ENCODE measurements at places on chromosomes 6 and 20.

DNA sequence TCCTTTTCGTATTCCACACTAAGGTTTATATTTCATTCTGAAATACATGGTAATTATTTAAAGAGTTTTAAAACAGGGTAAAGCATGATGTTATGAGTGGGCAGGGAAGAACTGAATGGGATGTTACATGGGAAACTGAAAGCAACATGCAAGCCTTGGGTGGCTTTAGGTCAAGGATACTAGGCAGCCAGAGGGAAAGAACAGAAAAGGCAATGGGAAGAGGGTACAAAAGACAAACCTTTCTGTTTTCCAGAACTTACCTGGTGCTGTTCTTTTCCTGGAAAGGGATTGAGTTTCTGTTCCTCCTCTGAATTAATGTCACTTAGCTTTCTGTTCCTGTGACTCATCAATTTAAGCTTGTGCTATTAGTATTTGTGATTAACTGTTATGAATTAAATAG lies 71.2 kb upstream of the SMIM8 start:
- no peak for DNase-seq

DNA sequence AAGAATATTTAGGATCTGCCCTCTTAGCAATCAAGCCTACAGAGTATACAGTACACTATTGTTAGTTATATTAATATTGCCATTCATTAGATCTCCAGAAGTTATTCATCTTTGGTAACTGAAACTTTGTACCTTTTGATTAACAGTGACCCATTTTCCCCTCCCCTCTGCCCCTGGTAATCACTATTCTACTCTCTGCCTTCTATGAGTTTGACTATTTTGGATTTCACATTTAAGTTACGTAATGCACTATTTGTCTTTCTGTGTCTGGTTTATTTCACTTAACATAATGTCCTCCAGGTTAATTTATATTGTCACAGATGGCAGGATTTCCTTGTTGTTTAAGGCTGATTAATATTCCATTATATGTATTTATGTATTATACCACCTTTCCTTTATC lies 86.0 kb upstream of the TINAG start:
- no peak for DNase-seq

- no peak for DNase-seq
Observed at GRCh38 chr6:5510331-5511133, 249.2 kb downstream of the FARS2 start.

DNA sequence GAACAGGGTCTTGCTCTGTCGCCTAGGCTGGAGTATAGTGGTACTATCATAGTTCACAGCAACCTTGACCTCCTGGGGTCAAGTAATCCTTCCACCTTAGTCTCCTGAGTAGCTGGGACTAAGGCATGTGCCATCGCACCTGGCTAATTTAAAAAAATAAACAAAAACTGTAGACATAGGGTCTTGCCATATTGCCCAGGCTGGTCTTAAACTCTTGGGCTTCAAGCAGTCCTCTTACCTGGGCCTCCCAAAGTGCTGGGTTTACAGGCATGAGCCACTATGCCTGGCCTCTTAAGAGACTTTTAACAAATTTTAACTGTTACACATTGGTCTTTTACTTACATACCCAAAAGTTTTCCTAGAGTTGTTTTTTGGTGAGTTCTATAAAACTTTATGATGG lies 12.4 kb downstream of the CD2AP start:
- DNase-seq: no peak

GRCh38 chr6:119224095-119224701 lies 125.4 kb downstream of the MAN1A1 start:
- no peak for DNase-seq

GRCh38 chr20:58749979-58750378 lies 57.4 kb downstream of the NPEPL1 start:
- no peak for DNase-seq

DNA sequence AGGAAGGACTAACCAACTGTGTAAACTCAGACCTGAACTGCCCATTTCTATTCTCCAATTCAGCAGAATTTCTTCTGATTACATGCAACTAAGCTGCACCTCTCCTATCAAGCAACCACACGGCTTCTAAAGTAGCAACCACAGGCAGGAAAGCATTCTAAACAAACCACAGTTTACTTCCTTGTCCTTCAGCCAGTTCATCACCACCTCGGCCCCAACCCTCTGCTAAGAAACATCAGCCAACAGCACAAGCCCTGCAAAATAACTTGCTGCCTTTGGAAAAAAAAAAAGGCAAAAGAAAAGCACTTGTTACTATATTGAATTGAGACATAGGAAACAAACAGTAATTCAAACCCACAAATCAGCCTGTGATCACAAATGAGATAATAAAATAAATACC lies 140.3 kb downstream of the NFATC2 start:
- peak; percentile 65 for DNase-seq

GRCh38 chr6:22078802-22079545 lies 217.9 kb downstream of the PRL start:
- no peak for DNase-seq

DNA sequence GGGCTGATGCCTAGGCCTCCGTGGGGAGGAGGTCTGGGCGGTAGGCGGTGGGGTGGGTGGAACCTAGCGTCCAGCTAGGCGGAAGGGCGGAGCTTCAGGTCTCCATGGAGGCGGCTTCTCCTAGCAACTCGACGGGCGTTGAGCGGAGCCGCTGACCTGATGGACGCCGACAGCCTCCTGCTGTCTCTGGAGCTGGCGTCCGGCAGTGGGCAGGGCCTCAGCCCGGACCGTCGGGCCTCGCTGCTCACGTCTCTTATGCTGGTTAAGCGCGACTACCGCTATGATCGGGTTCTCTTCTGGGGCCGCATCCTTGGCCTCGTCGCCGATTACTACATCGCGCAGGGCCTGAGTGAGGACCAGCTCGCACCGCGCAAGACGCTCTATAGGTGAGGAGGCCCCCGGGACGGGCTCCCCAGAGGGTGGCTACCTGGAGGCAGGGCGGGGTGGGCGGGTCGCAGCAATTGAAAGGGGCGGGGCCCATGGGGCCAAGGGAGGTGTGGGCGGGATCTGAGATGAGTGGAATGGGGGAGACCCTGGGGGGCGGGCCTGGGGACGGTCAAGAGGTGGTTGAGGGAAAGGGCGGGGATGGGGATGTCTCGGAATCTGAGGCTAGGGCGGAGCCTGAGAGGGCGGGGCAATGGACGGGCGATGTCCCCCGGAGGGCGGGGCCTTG lies at the start of gene RSPH9:
RSPH9 (plus strand) TSS at position 97 of the 673 bp plus-strand sequence; CDS start at position 160, 63 bp downstream.
- DNase-seq: peak; percentile 68

- DNase-seq: no peak
Observed at GRCh38 chr6:90413396-90413795, 116.8 kb upstream of the BACH2 start.

DNA sequence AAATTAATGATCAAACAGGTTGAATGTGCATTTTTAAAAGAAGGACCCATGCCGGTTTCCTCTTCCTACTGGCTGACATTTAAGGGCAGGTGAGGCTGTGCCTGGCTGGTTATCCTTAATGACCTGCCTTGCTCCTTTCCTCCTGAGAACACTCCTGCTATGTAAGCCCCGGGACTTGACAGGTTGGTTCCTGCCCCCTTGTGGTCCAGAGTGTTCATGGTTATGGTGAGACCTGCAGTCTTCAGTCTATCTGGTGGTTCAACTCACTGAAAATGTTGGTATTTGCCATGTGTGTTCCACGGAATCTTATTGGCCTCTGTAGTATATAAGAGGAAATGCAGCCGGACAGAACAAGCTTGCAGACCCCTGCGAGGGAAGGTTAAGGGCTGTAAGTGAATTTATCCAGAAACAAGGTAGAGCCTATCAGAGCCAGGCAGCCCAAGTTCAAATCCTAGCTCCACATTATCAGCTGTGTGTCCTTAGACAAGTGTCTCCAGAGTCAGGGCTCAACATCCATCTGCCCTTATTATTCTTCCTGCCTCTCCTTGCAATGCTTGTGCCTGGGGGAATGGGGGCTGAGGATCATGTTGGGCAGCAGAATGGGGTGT lies 5.2 kb upstream of the BPIFA3 start:
- no peak for DNase-seq

DNA sequence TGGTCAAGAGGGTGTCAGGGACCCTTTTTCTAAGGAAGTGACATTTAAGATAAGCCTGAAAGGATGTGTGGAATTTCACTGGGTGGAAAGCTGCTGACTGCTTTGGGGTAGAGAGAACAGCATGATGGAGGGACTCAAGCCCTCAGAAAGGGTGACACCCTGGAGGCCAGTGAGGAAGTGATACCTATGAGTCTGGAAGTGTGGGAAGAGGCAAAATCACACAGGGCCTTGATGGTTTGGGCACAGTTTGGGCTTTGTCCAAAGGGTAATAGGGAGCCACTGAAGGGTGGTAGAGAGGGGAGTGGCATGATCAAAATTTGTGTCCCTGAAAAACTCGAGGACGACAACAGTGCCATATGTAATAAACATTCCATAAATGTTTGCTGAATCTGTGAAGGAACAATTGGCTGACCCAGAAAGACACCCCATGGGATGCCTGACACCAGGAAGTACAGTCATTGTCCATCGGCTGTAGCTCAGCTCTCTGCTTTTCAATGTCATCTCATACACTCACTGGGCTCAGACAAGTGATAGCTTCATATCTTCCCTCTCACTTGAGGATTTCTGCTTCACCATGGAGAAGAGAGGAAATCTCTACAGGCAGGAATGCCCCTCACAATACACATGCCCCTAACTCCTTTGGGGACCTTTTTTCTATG lies 21.3 kb downstream of the CASS4 start:
- DNase-seq: no peak

DNA sequence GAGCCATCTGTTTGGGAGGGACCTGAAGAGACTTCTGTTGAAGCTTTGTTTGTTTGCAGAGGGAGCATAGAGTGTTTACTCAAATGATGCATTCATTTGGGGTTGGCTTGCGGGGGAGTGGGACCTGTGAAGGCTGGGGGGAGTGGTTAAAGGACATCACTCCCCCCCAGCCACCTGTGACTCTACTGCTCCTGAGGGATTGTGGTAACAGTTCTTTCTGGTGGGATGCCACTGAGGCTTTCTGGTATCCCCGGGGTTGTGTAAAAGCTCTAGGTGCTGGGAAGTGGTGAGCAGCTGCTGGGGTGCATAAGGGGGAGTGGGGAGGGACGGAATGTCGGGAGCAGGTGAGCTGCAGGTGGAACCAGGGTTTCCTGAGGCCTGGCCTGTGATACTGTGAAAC lies 239.2 kb upstream of the QKI start:
- DNase-seq: no peak

DNA sequence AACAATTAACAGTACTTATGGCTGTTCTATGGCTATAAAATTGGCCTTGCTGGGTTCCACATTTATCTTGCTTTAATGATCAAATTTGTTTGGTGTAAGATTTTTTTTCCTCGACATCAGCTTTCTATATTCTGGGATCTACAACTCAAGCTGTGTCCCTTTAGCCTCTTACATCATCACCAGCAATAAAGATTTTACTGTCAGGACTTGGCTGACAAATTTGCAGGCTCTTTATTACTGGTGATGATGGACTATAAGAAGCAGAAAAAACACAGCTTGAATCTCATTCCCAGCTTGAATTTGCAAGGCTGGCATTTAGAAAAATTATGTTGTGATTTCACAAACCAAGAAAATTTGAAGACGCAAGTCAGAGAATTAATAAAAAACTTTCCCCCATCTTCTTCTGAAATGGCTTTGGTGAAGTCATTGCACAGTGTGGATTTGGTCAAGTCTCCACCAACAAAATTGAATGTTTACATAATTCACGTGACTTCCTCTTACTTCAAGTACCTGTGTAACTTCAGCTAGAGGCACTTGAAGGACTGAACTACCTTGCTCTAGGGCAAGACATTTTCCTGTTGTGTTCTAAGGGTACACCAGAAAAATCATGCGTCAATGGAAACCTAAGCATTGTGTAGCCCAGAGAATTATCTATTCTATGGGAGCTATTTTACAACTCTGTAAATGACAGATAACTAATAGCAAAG lies 175.0 kb downstream of the CBLN4 start:
- no peak for DNase-seq

- no peak for DNase-seq
Observed at GRCh38 chr6:57173056-57173885, 1.1 kb downstream of the BAG2 start.

DNA sequence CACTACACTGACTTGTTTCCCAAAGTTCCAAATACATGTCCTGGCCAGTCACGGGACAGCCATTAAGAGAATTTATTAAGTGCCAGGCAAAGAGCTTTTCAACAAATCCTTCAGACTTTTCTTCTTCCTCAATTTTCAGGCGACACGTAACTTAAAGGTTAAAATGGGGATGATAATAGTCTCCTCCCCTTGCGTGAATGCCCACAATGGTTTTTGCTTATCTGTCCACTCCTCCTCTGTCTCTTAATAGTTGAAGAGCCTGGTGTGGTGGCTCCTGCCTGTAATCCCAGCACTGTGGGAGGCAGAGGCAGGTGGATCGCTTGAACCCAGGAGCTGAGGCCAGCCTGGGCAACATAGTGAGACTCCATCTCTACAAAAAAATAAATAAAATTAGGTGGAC lies 11.4 kb upstream of the PARD6B start:
- DNase-seq: no peak

DNA sequence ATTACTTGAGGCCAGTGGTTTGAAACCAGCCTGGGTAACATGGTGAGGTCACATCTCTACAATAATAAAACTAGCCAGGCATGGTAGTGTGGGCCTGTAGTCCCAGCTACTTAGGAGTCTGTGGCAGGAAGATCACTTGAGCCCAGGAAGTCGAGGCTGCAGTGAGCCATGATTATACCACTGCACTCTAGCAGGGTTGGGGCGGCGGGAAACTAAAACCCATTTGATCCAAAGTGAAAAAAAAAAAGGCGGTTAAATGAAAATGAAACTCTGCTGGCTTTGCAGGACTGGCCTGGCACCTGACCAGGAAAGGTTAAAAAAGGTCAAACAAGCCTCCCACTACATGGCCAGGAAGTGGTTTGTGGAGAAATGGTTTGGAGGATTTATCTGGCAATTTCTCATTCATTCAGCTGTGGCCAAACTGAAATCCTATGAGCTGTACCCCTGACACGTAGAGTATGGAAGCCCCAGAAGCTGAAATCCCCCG lies 36.6 kb downstream of the MTRES1 start:
- no peak for DNase-seq

DNA sequence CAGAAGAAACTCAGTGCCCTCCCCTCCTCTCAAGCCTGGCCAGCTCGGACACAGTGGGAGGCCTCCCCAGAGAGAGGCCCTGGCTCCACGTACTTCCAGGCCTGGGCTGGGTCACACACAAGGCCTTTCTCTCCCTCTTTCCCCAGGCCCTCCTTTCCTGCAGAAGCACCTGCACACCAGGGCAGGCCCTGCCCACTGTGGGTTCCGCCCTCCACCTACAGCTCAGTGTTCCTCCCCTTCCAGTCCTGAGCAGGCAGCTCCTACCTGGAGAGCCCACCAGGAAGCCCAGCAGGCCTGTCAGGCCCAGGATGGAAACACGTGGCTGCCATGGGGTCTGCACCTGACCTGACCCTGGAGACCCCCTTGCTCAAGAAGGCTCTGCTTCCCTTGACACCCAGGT lies 18.9 kb downstream of the HLA-F start:
- DNase-seq: no peak

Measured in T-helper 22 cell (primary cell).